RKO (cell line): ENCODE measurements at places on chromosomes 13 and 19.

GRCh38 chr19:47022140-47022536, 2.5 kb downstream of the NPAS1 start:
- DNase-seq = no peak

- DNase-seq = no peak
Observed at GRCh38 chr13:110832531-110832930, 82.3 kb downstream of the ANKRD10 start.

DNA sequence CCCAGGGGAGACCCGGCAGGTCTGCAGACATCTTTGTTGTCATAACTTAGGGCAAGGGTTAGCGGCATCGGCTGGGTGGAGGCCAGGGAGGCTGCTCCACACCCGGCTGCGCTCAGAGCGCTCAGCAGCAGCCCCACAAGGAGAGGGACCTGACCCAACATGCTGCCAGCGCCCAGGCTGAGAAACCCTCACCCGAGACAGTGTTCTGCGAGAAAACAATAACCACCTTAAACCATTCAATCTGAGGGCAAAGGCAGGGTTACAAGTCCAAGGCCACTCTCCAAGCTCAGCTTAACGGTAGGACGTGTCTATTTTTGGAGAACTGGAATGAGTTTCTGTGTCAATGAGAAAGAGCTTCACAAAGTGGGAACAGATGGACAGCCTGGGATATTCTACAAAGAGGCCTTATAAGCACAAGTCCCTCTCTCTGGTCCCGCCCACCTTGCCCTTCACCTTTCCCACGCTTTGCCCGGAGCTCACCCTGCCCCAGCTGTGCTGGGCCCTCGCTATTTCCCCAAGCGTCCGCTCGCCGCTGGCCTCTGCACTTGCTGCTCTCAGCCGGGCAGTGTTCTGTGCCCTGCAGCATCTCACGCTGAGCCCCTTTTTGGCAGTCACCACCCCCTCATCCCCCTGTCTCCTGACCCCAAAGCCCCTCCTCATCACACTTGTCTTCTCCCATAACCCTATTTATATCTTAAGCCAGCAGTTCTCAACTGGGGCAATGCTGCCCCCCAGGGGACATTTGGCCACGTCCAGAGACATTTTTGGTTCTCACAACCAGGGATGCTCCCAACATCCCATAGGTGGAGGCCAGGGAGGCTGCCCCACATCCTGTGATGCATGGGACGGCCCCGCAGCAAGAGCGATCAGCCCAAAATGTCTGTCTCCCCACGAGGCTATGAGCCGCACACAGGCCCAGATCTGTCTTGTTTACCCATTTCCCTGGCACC, 17.6 kb downstream of the PPP1R12C start:
- DNase-seq = no peak

- no peak for DNase-seq
Observed at GRCh38 chr19:8476524-8476923, 25.9 kb downstream of the PRAM1 start.

- no peak for DNase-seq
Observed at GRCh38 chr13:62663767-62664166, 1248.1 kb upstream of the PCDH20 start.

- peak; percentile 59 for DNase-seq
Observed at GRCh38 chr19:29845574-29846176, 33.9 kb downstream of the CCNE1 start.

DNA sequence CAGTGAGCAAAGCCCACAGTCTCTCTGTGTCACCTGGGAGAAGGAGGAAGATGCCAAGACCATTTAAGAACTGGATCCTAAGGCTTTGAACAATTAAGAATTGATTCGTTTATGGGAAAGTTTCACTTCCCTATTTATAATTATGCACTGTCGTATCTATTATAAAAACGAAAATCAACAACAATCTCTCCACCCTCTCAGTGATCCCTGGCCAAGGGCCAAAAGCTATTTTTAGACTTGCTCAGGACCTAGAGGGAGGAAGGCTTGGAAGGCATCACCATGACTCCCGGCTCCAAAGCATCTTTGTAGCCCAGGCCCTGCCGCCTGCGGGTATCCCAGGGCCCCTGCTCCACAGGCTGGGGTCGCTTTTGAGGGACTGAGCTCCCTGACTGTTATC, 1.3 kb downstream of the RHPN2 start:
- DNase-seq = peak; percentile 49

GRCh38 chr13:99214232-99214631, 13.6 kb downstream of the UBAC2 start:
- no peak for DNase-seq

- no peak for DNase-seq
Observed at GRCh38 chr13:35763782-35764123, 287.3 kb upstream of the MAB21L1 start.

GRCh38 chr19:12995596-12996405, 526 bp downstream of the NFIX start:
- peak; percentile 32 for DNase-seq

- no peak for DNase-seq
Observed at GRCh38 chr13:41674246-41674645, 216.9 kb downstream of the RGCC start.

- no peak for DNase-seq
Observed at GRCh38 chr19:51271067-51271466, 20.2 kb downstream of the SIGLECL1 start.

- peak; percentile 89 for DNase-seq
Observed at GRCh38 chr19:3270902-3271301, 46.4 kb downstream of the CELF5 start.

- DNase-seq = no peak
Observed at GRCh38 chr19:6694147-6694815, 24.3 kb upstream of the TNFSF14 start.

DNA sequence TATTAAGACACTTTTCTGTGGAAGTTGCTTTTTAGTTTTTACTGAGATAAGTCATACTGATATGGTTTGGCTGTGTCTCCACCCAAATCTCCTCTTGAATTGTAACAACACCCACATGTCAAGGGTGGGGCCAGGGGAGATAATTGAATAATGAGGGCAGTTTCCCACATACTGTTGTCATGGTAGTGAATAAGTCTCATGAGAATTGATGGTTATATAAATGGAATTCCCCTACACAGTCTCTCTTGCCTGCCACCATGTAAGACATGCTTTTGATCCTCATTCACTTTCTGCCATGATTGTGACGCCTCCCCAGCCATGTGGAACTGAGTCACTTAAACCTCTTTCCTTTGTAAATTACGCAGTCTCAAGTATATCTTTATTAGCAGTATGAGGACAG, 1340.4 kb downstream of the SLITRK5 start:
- no peak for DNase-seq

DNA sequence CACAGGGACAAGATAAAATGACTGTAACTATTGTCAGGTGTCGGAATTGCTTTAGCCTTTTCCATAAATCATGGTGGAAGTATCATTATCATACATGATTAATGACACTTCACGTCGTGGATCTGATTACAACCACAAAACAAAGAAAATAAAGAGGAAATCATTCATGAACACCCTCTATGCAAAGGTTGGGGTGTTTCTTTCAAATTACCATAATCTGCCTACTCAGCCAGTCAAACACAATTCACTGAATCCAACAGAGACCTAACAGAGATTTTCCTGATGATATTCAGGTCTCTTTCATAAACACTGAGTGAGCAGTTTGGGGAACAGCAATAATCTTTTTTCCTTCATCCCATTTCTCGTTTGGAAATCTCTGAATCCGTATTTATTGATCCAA, 625.6 kb downstream of the DCT start:
- DNase-seq = no peak

DNA sequence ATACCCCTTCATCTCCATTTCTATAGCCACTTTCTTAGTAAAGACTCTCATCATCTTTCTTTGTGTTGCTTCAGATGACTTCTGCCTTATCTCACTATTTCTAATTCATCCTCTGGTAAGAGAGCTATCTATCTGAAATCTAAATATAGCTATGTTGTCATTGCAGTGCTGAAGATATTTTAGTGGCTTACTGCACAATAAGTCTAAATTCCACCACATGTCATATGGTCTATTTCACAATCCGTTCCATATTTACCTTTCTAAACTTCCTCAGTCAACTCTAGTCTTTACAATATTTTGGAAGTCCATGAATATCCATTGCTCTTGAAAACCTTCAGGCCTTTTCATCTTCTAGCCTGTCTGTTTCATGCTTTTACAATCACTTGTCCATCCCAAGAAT, 465.1 kb upstream of the SLC10A2 start:
- no peak for DNase-seq

GRCh38 chr13:96728463-96728862, 265.8 kb downstream of the OXGR1 start:
- DNase-seq = no peak

GRCh38 chr13:47665043-47665442, 336.0 kb downstream of the SUCLA2 start:
- no peak for DNase-seq

DNA sequence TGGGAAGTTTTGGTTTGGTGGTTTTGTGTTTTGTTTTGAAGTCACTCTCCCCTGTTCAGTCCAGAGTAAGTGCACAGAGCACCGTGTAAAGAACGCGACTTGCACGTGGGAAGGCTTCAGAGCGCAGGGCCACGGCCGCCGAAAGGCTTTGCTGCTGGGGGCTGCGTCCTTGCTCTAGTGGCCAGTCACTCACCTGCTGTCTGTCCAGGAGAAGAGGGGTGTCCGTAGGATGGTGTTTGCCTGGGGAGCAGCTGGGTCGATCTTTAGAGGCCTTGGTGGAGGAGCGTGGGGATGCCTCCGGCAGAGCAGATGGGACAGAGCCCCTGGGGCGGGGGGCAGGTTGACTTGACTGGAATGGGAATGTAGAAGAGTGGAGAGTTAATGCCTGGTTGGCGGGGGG, 116.6 kb upstream of the MCF2L start:
- DNase-seq = no peak

DNA sequence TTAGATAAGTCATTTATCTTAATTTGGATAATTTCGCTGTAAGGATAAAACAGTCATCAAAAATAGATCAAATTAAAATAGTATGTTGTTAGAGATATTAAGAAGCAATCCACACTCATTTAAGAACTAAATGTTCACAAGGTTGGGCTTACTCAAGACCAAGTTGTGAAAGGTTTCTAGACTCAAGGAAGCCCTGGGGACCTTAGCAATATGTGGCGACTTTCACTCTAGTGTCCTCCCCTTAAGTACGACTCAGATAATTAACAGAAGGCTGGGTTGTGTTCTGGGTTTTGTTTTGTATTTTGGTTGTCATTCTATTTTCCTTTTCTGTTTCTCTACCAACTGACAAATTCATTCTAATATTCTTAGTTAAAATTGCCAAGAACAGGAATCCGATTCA, 1008.0 kb downstream of the PCDH9 start:
- DNase-seq = no peak

- DNase-seq = no peak
Observed at GRCh38 chr13:42732073-42732472, 49.3 kb upstream of the FAM216B start.

DNA sequence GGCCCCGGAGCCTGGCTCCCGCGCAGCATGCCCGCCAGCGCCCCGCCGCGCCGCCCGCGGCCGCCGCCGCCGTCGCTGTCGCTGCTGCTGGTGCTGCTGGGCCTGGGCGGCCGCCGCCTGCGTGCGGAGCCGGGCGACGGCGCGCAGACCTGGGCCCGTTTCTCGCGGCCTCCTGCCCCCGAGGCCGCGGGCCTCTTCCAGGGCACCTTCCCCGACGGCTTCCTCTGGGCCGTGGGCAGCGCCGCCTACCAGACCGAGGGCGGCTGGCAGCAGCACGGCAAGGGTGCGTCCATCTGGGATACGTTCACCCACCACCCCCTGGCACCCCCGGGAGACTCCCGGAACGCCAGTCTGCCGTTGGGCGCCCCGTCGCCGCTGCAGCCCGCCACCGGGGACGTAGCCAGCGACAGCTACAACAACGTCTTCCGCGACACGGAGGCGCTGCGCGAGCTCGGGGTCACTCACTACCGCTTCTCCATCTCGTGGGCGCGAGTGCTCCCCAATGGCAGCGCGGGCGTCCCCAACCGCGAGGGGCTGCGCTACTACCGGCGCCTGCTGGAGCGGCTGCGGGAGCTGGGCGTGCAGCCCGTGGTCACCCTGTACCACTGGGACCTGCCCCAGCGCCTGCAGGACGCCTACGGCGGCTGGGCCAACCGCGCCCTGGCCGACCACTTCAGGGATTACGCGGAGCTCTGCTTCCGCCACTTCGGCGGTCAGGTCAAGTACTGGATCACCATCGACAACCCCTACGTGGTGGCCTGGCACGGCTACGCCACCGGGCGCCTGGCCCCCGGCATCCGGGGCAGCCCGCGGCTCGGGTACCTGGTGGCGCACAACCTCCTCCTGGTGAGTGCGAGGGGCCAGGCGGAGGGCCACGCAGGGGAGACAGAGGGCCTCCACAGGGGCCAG, at the start of gene KL:
TSS of gene KL (plus strand) at position 10 of the 909 bp plus-strand sequence. CDS start at position 28, 18 bp downstream.
- DNase-seq = no peak

GRCh38 chr13:64925727-64926126, 2304.4 kb downstream of the PCDH9 start:
- DNase-seq = no peak

GRCh38 chr13:105338006-105338405, 1197.5 kb downstream of the EFNB2 start:
- no peak for DNase-seq

DNA sequence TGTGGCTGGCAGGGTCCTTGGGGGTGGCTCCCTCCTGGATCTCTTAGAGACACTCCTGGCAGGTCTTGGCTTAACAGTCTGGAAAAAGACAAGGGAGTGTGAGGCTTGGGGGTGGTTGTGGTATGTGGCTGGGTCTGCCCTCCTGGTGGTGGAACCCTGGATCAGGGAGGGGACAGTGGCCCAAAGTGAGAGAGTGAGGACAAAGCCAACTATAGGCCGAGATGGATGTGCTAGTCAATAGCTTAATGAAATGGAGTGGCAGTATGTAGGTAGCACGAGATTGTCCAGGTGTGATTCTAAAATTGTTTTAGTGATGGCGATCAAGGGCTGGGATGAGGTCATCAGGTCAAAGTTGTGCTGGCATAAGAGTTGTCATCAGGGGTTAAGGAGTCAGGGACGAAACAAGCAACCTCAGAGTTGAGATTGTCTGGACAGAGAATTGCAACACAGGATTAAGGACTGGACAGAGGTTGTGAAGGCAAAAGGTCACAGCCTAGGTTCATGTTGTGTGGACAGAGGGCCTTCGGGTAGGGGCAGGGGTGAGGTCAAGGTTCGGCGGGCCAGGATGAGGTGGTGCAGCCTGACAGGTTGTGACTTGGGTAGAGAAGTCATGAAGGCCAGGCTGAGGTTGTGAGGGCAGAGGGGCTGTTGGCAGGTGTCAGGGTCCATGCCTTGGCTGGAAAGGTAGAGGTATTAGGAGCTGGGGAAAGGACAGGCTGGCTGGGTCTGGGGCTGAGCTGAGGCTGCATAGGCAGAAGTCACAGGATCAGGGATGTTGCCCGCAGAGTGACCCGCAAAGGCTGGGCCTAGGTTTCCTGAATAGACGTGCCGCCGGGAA, 4.5 kb upstream of the RASAL3 start:
- DNase-seq = no peak

DNA sequence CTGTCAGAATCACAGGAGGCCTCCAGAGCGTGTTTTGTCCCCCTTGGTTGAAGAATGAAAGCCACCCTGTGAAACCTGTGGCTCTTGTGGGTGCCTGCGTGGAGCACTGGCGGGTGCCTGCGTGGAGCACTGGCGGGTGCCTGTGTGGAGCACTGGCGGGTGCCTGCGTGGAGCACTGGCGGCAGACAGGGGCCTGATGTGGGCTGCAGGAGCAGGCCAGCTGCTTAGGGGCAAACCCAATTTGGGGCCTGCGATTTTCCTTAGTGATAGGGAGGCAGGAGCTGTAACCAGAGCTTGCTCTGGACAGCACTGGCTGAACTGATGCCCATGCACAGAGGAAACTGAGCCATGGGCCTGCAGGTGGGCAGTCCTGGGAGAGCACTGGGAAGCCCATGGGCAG, 24.3 kb downstream of the ARHGEF7 start:
- no peak for DNase-seq

- no peak for DNase-seq
Observed at GRCh38 chr19:5282901-5283300, 57.7 kb downstream of the PTPRS start.

GRCh38 chr13:62292714-62293480, 877.2 kb upstream of the PCDH20 start:
- peak; percentile 11 for DNase-seq
